ENCODE measurements at places on chromosomes 1 and 21.

DNA sequence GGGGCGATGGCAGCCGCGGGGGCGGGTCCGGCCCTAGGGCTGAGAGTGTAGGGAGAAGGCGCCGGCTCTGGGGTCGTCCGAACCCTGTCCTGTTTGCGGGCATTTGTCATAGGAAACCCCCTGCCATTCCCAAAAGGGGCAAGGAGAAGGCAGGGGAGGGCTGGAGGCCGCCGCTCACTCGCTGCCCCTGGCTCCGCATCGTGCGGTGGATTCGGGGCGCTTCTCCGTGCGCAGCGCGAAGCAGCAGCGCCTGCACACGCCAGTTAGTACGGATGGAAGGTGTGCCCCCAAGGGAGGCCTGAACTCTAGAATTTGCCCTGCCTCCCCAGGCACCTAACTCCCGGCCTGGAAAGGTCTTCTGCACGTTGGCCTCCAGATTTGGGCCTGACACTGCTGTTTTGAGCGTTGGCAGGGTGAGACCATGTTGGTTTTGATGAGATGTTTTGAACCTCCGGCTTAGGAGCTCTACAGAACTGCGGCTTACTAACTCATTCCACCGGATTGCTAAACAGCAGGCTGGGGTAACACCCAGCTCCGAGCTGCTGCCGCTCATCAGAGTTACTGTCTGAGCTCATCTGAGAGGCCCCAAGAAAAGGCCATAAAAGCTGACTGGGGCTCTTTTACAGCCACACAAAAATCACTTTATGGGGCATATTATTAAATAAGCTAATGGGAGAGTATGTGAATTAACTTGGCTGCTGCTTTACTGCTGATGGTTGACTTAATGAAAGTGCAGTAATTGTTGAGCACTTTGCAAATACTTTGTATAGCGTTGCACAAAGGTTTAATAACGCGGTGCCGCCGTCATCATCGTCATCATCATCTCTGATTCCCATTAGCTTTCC lies 987 bp downstream of the GPR137B start:
- no peak for DNase-seq

- no peak for DNase-seq
These were observed 19.7 kb upstream of the EPS8L3 start for GRCh38 chr1:109783436-109783835.

DNA sequence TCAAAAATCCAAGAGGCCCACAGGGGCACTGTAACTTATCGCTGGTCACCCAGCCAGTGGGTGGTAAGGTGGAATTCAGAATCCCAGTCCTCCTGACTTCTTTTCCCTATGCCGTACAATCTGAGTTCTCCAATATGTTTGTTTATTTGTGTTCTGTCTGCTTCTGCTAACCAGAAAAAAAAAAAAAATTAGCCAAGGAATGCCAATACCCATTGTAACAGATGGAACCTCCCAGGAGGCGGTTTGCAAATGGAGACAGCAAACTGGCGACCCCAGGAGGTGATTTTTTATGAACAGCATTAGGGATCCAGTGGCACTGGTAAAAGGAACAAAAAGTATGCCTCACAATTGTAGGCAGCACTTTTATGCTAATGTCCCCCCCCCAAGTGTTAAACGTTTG lies 189.0 kb upstream of the FGGY start:
- no peak for DNase-seq

DNA sequence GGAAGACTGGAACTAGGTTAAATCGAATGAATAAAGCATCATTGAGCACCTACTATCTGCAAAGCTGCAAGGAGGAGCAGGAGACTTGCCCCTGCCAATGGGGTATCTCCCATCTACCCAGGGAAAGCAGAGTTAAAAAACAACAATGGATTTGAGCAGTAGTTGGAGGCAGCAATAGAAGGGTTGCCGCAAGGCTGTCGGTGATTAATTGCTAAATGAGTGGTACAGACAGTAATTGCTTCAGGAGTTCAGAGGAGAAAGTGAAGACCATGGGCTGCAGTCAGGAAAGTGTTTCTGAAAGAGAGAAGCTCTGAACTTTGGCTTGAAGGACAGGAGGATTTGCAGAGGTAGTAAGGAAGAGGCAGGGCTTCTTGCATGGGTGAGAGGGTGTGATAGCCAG lies 152.9 kb downstream of the ACTL8 start:
- no peak for DNase-seq

DNA sequence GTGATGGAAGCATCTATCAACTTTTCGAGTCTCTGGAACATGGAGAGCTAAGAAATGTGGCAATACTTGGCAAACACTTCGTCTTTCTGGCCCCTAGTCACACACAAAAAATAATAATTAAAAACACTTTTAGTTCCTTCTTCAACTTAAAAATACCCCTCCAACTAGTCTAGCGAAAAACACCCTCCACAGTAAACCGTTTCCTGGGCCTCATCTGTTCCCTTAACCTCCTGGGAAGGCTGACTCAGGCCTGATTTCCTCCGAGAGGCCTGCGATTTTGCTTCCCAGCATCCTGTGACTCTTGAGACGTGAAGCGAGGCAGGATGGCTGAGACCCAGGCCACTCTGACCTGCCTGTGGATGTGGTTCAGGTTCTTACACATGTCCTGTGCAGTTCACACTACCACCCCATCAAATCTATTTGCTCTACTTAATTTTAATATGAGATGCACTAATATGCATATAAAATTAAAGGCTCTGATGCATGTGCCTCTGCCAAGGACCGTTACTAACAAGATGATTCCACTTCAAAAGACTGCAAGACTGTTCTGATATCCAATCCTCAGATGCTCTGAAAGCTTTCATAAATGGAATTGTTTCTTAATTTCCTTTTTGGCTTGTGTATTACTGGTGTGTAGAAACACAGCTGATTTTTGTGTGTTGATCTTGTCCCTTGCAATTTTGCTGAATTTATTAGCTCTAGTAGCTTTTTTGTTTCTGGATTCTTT lies 3.5 kb downstream of the NAV1 start:
- no peak for DNase-seq

DNA sequence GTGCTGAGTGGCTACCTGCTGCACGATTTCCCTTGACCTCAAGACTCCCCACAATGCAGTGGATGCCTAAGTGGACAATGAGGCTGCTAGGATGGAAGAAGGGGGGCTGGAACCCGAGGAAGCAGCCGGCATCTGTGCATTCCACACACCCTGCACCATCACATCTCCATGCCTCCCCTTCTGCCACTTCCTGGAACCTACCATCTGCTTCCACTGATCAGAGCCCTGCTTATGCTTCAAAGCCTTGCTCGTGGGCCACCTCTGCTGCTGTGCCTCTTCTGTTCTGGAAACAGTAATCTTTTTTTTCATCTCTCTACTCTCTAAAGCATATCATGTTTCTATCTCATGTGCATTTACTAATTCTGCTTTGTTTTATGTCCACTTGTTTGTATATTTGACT lies 66.2 kb upstream of the WDR26 start:
- DNase-seq = no peak

DNA sequence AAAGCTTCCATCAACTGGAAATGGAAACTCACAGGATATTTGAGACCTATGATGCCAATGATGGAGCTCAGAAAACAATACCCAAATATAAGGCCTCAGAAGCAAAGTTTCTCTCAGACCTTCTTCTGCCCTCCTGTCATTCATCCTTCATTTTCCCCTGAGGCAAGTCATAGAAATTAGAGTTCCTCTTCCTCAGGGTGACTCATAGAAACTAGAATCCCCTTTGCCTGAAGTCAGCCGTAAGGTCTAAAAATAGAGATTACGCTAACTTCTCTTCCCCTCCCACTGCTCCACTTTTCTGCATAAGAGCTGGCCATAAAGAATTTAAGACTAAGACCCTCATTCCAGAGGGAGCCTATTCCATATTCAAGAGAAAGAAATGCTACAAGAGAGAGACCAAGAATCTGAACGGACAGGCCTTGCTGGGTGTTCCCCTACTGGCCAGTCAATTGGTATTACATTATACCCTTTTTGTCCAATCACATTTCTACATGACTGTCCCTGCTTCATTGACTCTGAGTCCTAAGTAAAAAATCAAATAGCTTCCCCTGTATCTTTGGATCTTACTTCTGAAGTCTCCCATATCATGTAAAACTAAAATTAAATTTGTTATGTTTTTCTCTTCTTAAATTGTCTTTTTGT lies 994.9 kb downstream of the ADGRL2 start:
- no peak for DNase-seq

- DNase-seq = no peak
These were observed 800 bp upstream of the MMP23B start for GRCh38 chr1:1630965-1631781.

DNA sequence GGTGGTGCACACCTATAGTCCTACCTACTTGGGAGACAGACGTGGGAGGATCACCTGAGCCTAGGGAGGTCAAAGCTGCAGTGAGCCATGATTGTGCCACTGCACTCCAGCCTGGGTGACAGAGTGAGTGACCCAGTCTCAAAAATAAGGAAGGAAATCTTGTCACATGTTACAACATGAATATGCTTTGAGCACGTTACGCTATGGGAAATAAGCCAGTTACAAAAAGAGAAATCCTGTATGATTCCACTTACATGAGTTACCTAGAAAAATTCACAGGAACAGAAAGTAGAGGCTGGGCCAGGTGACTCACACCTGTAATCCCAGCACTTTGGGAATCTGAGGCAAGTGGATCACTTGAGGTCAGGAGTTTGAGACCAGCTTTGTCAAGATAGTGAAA lies 6.7 kb upstream of the PADI6 start:
- DNase-seq = no peak

DNA sequence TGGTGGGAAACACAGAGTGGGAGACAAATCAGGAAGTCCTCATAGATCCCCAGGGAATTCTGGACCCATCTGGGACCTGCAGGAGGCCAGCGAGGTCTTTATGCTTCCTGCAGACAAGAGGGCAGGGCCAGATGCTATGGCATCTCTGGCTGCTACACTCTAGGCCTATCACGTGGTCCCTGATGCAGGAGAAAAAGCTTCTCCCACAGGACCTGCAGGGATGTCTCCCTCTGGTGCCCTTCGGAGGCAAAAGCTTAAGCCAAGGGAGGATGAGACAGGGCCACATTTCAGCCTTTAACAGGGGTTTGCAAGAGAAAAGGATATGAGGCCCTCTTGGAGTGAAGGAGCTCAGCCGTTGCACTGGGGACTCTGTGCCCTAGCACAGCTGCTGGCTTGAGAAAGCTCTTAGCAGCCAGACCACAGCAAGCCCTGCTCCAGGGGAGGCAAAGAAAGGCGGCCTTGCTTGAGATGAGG lies 243.0 kb downstream of the C1orf94 start:
- no peak for DNase-seq

GRCh38 chr1:162207862-162208261 lies 138.4 kb downstream of the NOS1AP start:
- no peak for DNase-seq

DNA sequence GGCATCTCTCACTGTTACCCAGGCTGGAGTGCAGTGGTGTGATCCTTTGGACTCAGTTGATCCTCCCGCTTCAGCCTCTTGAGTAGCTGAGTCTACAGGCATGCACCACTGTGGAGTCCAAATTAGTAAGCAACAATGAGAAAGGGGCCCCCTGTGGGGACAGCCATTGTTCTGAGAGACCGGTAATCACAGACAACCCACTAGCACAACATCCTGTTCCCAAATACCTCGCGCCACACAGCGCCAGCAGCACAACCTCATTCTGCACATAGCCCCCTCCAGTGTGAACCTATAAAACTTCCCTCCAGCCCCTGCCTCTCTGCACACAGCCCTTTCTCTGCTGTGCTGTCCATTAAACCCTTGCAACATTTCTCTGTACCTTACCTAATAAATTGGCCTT lies 226.4 kb downstream of the DYRK1A start:
- no peak for DNase-seq

GRCh38 chr21:21952566-21952965 lies 954.4 kb downstream of the NCAM2 start:
- DNase-seq = no peak

DNA sequence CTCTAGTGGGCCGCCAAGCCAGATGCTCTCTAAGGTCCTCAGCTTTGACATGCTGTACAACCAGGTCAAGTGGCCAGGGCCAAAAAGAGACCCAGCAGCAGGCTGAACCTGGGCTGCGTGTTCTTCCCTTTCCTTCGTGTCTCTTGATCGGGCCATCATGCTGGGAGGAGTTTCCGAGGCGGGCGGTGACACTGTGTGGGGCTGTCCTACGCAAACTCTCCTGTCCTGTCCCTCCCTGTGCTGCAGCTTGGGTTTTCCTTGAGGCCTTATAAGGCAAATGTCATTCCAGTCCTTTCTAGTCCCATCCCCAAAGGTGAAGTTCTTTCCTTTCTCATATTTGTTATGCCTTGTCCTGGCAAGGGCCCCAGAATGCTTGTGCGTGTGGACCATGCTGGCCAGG lies 56.7 kb downstream of the ARHGEF10L start:
- no peak for DNase-seq

- DNase-seq = no peak
These were observed 6.1 kb downstream of the ZNF692 start for GRCh38 chr1:248852481-248853405.

DNA sequence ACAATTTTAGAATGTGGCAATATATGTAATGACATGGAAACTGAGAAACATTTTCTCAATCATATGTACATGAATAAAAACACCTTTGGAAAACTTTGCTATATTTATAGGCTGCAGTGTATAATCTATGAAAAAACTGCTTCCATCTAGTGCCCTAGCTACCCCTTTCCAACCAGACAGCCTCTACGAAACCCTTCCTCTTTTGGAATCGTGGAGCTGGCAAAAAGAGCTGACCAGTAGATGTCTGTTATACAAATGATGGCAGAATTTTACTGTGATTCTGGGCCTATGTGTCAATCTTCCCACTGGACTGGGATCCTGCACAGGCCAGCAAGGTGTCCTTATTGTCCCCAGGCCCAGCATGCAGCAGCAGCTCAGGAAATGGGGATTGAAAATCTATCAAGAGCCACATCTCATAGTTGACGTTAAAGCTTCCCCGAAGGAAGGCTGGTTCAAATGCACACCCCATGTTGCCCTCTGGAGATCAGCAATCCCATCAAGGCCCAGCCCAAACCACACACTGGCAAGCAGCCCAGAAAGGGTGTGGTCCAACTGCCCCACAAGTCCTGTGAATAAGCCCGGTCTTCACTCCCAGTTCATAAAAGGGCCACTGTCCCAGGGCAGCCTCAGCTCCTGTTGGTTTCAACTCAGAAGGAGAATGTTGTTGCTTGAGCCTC lies 8.8 kb upstream of the FAM20B start:
- DNase-seq = no peak

All from SHP77 treated with DMSO at 0.1 percent for 48 hours (cell line).